ENCODE measurements at places on chromosomes 13 and 19.
A peak's percentile ranks its signal among the peaks of the same experiment; 100 is the strongest.

DNA sequence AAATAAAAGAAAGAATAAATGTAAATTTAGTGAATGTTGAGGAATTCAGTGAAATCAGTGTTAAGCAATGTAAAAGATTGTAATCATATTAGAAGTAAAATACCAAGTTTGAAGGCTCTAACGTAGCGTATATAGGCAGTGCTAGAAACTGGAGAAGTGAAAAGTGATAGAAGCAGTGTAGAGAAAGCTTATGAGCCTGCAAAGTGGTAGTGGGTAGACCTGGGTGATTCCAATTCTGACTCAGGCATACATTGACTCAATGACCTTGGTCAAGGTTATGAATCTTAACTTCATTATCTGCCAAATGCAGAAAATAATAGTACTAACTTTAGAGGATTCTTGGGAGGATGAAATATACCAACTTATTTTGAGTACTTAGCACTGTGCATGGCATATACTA is 4.1 kb downstream of the SLC10A2 start:
- DNase-seq = no peak

DNA sequence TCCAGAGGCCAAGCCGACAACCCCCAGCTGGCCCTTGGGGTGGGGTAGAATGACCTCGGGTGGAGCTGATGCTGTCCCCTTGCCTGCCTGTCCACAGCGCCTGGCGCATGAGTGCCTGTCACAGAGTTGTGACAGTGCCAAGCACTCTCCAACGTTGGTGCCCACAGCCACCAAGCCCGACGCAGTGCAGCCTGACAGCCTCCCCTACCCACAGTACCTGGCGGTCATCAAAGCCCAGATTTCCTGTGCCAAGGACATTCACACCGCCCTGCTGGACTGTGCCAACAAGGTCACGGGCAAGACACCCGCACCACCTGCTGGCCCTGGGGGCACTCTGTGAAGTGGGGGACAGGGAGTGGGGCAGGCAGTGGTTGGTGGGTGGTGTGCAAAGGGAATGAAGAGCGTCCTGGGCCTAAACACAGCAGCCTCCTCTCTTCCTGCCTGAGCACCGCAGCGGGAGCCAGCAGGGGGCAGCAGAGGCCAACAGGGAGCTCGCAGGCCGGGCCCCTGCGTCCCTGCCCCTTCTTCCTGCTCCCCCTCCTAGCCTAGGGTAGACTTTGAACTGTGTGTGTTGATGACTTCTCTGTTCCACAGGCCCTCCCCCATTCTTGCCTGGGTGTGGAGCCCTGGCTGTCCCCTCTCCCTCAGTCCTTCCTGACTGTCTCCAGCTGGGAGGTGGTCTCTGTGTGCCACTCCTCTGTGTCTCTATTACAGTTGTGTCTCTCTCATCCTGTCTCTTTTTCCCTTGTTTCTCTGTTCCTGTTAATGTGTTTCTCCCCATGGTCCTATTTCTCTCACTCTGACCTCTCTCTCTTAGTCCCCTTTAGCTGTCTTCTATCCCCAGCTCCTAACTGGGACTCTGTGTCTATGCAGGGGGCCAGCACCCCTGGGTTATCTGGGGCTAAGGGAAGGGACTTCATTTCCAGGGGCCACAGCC is 6.5 kb downstream of the MED29 start:
- peak; percentile 91 for DNase-seq

DNA sequence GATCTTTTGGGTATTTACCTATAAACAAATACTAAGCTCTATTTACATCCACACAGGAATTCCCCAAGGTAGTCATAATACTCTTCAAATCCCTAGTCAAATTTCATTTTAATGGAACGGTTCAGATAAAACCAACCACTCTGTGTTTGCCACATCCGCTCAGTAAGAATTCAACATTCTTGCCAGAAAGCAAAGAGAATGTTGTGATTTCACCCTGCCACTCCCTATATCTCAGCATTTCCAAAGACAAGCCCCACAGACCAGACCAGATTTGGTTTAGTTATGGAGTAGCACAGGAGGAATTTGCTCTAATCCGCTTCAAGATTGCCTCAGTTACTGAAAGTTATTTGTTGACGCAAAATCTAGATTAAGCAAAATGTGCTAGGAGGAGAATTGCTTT is 105.6 kb upstream of the SERP2 start:
- DNase-seq = no peak

DNA sequence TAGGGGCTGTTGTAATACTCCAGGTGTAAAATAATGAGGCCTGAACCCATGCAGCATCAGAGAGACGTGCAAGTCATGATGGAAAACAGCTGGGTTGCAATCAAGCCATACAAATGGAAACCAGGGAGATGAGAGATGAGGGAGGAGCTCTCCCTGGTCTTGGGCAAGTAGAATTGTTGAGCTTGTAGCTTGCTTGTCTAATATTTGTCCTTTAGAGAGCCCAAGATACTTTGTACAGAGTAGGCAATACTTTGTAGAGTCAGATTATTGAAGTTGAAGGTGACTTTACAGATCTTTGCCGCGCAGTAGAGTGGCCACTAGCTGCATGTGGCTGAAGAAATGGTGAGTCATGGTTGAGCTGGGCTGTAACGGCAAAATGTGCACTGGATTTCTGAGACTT is 8.3 kb downstream of the ATP8A2 start:
- DNase-seq = no peak

- DNase-seq = no peak
Measured at GRCh38 chr13:69603144-69603853, 504.3 kb upstream of the ATXN8OS start.

DNA sequence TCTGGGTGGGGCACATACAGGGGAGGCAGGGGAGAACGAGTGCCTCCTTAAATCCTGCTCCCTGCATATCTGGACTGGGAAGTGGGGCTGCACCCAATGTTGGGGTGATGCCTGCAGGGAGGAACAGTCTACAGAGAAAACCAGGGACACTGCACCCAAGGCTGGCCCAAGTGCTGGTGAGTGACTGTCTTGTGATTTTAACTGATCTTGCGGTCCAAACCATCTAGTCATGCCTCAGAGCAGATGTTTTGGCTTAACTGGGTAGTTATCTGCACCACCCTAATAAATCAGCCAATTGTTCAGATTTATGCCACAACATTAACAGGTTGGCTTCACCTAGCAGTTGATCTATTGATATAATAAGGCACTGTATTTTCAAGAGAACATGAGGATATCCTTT is 219.2 kb upstream of the IRS2 start:
- no peak for DNase-seq

- no peak for DNase-seq
Measured at GRCh38 chr19:5081443-5082161, 112.7 kb downstream of the KDM4B start.

DNA sequence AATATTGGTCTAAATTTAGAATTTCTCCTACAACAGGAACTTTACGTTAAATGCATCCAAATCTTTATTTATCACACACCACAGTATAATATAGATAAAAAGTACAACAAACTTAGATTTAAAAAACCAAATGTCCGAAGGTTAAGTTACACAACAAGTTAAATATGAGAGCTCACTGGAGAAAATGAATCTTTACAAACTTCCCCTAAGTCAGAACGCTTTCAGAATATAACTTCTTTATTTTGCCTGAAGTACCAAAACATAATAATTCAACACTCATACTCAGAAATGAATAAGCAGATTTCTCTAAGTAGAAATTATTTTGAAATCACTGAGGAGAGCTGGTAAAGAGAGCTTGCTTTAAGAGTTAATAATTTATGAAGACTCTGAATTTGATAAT is 33.8 kb downstream of the TSC22D1 start:
- DNase-seq = no peak

DNA sequence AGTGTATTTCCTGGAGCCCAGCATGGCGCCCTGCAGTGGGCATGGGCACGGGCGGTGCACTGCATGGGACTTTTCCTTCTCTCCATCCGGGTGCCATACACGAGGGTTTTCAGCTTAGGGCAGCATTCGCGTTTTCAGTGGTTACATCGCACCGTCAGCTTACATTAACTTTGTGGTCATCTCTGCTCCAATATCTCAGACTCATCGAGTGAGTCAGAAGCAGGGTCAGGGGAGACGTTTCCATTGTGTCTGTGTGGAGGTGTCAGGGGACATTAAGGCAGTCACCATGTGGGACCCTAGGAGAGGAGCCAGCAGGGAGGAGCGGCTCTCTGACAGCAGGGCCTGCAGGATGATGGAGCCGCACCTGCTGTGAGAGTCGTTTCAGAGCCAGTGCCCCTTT is 541.0 kb downstream of the FGF9 start:
- DNase-seq = no peak

Measured in stimulated activated naive CD8-positive, alpha-beta T cell treated with anti-CD3 and anti-CD28 coated beads, Interleukin-15, amount 100 ng/mL, for 72 hours (primary cell).